ENCODE measurements at places on chromosomes 5 and 9. TPM values are rescaled to one million over a fixed set of nuclear protein-coding genes. Genes with fewer than 3 reads are reported as not detected.

Gene ASPN
- total RNA-seq: 10.4 TPM

Gene C9orf153
- 0.51 TPM for total RNA-seq

Gene ARSI
- 8.5 TPM for total RNA-seq

Gene MTX3
- 18.0 TPM for total RNA-seq

Gene ANKRD31
- 0.26 TPM for total RNA-seq

Gene PCDHA8
- 0.33 TPM for total RNA-seq

- no peak for DNase-seq
These were observed 6.8 kb upstream of the SLC2A8 start for GRCh38 chr9:127390248-127390545.

DNA sequence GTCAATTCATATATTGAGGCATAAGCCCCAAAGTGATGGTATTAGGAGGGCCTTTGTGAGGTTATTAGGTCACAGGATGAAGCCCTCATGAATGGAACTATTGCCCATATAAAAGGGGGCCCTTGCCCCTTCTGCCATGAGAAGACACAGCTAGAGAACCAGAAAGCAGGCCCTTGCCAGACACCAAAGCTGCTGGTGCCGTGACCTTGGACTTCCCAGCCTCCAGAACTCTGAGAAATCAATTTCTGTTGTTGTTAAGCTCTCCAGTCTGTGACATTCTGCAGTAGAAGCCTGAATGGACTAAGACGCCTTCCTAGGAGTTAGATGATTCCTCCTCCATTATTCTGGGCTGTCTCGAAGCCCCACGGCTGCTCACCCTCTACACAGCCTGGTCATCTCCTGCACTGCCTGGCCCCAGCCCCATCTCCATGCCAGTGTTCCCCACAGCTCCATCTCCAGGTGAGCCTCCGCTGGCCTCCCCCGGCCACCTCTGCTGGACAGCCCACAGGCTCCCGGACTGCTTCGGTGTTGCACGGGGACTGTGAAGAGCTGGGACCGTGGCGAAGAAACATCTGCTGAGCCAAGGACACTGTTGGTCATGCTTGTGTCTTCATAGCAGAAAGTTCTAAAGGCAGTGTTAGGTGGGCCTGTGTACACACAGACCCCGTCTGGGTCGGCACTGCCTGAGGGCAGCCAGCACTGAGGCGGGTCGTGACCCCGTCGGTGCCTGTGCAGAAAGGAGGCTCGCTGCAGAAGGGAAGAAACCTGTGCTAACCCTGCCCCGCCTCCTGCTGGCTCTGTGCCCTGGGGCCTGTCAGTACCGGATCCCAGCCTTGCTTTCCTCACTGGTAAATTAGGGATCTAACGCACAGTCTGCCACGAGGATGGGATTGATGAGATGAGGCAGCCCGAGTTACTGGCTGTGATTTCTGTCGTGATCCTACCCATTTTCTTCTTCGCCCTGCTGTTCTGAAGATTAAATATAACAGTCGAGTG, 55.1 kb upstream of the CNOT6 start:
- DNase-seq: no peak

DNA sequence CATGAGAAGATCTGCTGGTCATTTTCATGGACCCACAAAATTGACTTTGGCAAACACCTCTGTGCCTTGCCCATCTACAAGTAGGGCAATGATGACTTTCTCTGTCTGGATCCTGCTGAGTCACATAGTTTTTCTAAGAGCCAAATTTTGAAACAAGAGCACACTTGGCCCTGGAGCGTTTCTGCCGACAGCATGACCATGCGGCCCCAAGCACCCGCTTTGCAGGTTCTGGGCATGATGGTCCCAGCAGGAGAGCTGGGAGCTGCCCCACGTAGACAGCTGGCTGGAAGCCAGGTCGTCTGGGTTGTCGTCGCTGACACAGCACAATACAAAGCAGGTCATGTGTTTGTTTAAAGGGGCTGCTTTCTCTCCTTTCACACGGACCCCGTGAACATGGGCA, 159.8 kb downstream of the SYK start:
- no peak for DNase-seq

- no peak for DNase-seq
These were observed 95.1 kb downstream of the MED27 start for GRCh38 chr9:131984564-131984963.

DNA sequence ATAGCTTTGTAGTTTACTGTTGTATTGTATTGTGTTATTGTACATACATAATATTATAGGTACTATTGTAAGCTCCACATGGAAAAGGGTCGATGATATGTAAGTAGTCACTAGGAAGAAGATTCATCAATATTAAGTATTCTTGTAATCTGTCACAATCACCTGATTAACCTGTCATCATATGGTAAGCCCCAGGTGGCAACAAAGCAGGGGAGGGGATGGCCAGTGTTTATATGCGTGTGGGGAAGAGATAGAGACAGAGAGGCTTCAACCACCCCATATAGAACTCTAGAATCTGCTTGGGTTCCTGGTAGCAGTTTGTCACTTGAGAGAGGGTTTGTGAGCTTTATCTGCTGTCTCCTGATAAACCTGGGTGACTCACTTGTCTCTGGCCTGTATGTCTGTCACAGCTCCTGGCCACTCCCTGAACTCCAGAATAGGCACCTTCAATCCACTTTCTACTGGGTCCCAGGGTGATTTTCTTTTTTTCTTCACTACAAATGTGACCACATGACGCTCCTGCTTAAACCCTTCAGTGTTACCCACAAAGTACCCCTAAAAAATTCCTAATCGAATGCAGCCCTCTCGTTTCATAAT, 48.9 kb upstream of the CPEB4 start:
- no peak for DNase-seq

GRCh38 chr9:318646-319045, 104.0 kb downstream of the DOCK8 start:
- DNase-seq: no peak

DNA sequence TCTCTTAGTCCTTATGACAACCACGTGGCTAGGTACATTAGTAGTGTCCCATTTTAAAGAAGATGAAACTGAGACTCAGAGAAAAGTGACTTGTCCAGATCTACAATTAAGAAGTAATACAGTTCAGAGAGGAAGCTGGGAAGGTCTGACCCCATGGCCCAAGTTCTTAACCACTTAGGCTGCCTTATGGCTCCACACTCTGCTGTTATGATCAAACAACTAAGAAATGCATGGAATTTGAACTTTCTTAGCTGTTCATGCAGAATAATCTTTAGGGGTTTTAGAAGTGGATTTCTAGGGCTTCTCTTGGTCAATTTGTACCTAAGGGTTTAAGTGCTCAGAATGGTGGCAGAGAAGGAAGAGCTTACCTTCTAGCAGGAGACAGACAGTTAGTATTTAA, 128.0 kb upstream of the MSX2 start:
- DNase-seq: peak; percentile 24

- no peak for DNase-seq
These were observed 16.5 kb downstream of the GARNL3 start for GRCh38 chr9:127280880-127281660.

GRCh38 chr9:95627802-95628201, 111.0 kb upstream of the PTCH1 start:
- DNase-seq: no peak

DNA sequence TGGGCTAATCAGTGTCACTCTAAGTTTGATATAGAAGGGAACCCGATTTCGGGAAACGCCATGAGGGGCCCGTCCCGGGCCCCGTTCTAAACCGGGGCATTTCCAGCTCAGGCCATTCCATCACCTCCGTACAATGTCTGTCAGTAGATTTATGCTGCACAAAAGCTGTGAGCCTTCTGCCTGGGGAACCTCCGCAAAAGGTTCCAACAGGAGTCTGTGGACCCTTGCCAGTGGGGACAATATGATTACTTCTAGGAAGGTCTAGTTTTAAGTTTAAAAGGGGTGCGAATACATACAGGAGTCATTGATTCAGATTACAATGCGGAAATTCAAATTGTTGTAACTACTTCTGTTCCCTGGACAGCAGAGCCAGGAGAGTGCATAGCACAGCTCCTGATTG, 57.6 kb downstream of the RAPGEF1 start:
- DNase-seq: no peak

- DNase-seq: no peak
These were observed 118.4 kb downstream of the NXNL2 start for GRCh38 chr9:88653406-88653805.

DNA sequence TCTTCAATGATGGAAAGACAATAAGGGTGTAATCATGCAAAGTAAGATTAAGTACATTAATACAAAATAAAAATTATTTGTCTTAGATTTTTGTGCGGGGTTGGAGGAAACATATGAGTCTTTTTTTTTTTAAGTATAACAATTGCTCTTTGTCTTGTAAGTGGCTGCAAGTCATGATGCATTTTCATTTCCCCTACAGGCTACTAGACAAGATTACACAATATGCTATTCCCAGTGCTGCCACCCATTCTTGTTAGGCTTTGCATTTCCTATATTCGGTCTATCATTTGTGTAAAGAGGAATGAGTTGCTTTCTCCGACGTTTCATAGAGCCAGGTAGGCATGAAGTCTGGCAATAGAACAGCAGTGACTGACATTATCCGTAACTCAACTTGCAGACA, 294.2 kb upstream of the CYLC2 start:
- DNase-seq: no peak
